ENCODE measurements at places on chromosomes 13 and 19.

- no peak for DNase-seq
Measured at GRCh38 chr13:95573221-95573620, 20.7 kb downstream of the CLDN10 start.

DNA sequence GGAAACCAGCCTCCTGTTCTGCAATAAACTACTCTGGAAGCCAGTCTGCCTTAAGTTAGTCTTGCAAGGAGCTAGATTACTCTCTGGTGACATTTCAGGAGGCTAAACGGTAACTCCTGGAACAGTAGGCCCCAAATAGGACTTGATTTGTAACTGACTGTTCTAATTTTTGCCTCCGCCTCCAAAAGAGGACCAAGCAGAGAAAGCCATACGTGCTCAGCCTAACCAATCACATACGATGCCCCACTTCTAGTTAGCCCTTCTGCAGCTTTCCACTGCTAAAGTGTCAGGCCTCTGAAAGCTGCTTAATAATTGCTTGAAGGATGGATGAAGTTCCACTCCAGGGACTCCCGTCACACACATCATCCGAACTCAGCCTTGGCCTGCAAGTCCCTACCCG is 744 bp downstream of the ZNF805 start:
- DNase-seq: no peak

- no peak for DNase-seq
Measured at GRCh38 chr13:56586976-56587375, 553.7 kb upstream of the PRR20A start.

GRCh38 chr19:45164577-45165335 is 4.0 kb upstream of the NKPD1 start:
- DNase-seq: peak; percentile 85

- no peak for DNase-seq
Measured at GRCh38 chr19:13381827-13382632, 124.2 kb downstream of the CACNA1A start.

DNA sequence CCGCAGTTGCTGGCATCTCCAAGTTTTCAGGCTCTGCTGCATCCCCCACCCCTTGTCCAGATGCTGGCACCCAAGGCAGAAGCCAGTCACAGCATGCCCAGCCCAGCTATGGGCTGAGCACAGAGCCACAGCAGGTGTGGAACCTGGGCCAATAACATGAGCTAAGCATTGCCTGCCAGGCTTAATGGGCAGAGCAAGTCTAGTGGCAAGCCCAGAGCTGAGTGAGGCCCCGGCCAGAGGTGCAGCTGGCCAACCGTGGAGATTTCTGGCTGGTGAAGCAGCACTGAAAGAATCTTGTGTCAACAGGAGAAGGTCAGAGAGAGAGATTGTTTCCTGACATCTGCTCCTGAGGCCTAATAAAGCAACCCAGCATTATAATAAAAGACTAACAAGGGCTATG is 111.0 kb downstream of the B3GLCT start:
- no peak for DNase-seq

- no peak for DNase-seq
Measured at GRCh38 chr19:7901337-7901736, 2.3 kb upstream of the MAP2K7 start.

DNA sequence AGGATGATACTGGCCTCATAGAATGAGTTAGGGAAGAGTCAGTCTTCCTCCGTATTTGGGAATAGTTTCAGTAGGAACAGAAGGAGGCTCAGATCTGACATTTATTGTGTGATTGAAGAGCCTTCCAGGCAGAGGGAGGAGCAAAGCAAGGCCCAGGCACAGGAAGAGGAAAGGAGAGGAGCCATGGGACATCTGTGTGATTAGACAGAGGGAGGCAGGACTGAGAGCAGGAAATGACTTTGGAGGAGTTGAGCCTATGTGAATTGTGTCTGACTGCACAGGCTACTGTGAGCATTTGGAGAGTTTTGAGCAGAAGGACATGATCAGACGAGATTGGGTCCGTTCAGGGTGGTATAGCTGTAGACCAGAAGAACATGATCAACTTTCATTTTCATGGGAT is 8.5 kb downstream of the SIGLEC7 start:
- DNase-seq: no peak

- DNase-seq: no peak
Measured at GRCh38 chr19:51714848-51715247, 8.9 kb downstream of the HAS1 start.

- DNase-seq: no peak
Measured at GRCh38 chr19:2081873-2082810, 14.0 kb downstream of the MOB3A start.

GRCh38 chr19:11555246-11555645 is 3.8 kb downstream of the ELOF1 start:
- no peak for DNase-seq

GRCh38 chr13:90420683-90421082 is 926.8 kb upstream of the MIR17HG start:
- no peak for DNase-seq

- no peak for DNase-seq
Measured at GRCh38 chr13:21771075-21771474, 100.2 kb downstream of the FGF9 start.

GRCh38 chr19:49057636-49058234 is at the start of gene CGB7:
CGB7 (minus strand) TSS chr19:49057749; CDS start chr19:49055375, 2,374 bp downstream.
- no peak for DNase-seq

DNA sequence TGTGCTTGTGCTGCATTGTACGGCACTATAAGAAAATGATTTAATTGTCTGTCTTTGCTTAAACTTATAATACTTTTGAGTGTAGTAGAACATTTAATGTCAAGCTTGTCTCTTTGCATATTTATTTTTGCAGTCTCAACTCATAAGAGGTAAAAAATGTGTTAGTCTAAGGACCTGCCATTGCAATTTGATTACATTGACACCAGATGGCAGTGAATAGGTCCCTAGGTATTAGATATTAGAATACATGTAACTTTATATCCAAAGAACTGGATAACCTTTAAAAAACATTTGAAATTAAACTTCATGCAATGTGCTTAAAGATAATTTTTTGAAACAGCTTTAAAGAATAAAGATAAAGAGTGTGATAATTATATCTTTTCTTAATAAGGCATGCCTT is 1421.3 kb downstream of the OLFM4 start:
- no peak for DNase-seq

DNA sequence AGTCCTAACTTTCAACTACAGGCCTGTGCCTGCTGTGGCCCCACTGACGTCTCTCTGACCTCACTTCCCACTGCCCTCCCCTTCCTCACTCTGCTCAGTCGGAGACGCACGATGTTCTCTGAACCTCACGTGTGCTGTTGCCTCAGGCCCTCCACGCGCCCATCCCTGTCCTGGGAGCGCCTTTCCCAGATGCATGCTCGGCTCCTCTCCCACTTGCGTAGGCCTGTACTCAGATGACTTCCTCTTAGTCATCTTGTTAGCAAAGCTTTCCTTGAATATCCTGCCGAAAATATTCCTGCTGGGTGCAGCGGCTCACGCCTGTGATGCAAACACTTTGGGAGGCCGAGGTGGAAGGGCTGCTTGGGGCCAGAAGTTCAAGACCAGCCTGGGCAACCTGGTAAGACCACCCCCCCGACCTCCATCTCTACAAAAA is 9.3 kb upstream of the SYT5 start:
- no peak for DNase-seq

GRCh38 chr13:35470671-35471661 is 5.5 kb downstream of the MAB21L1 start:
- DNase-seq: no peak

DNA sequence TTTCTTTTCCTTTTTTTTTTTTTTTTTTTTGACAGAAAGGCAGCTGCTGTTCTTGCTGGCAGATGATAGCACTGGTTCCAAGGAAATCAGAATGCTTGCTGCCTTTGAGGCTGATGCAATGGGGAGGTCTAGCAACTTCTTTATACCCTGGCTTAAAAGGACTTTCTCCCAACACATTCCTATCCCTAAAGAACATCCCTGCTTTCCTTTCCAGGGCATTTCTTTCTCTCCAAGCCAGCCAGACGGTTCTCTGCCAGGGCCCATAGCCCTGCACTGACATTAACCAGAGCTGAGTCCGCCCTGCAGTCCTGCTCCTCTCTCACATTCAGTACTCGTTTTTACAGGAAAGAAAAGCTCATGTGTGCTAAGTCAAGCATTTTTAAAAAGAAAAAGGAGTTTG is 133.9 kb upstream of the WASF3 start:
- no peak for DNase-seq

All from GM12891 (cell line).